ENCODE measurements at places on chromosomes 3 and 15.

GRCh38 chr3:45870099-45870498 is 16.2 kb upstream of the CCR9 start:
- DNase-seq, result peak; percentile 28

DNA sequence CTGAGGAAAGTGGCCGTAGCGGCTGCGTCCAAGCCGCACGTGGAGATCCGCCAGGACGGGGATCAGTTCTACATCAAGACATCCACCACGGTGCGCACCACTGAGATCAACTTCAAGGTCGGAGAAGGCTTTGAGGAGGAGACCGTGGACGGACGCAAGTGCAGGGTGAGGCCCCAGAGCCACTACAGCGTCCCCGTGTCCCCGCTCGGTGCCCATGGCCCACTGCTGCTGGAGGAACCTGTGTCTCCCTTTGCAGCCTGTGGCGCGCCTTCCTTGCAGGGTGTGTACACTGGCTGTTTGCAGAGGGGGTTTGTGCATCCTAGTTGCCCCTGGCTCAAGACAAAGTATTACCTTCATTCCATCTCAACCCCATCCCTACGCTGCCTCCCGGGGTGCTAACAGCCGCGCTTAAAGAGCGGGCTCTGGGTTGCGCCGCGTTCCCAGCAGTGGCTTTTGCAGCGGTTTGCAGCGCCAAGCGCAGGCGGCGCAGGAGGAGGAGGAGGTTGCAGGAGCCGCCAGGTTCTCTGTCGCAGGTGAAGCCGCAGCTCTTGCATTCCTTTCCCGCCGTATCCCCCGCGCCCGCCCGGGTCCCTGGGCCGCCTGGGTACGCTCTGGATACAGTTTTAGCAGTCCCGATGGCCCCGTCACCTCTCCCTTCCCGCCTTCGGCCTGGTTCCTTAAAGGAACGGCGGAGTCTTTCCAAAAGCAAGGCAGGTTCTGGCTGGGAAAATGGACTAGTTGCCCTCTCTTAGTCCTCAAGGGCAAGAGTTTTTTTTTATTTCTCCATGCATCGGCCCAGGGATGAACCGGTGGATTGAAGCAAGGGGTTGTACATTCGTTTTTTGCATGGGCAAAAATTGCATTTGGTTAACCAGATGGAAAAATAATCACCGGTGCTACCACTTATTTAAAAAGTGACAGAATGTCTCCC is 1.2 kb downstream of the CRABP1 start:
- DNase-seq, result no peak

- no peak for DNase-seq
Measured at GRCh38 chr3:135706758-135707375, 258.7 kb upstream of the PPP2R3A start.

- DNase-seq, result no peak
Measured at GRCh38 chr15:73746883-73747282, 6.3 kb downstream of the INSYN1 start.

- no peak for DNase-seq
Measured at GRCh38 chr3:169440926-169441325, 222.6 kb downstream of the MECOM start.

GRCh38 chr3:138441742-138442141 is 7.3 kb downstream of the ESYT3 start:
- no peak for DNase-seq

DNA sequence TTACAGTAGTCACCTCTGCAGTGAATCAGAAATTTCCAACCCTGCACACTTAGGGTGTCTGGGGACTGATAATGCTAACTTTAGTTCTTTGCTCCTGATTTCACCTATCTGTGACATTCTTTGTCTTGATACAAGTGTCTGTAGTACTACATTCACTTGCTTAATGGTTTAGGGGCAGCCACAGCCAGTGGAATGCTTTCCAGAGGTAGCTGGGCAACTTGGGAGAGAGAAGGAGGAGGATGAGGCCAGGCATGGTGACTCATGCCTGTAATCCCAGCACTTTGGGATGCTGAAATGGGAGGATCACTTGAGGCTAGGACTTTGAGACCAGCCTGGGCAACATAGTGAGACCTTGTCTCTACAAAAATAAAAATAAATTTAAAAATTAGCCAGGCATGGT is 8.5 kb downstream of the BAHD1 start:
- DNase-seq, result no peak

GRCh38 chr3:129633751-129634481 is 27.4 kb upstream of the PLXND1 start:
- no peak for DNase-seq

DNA sequence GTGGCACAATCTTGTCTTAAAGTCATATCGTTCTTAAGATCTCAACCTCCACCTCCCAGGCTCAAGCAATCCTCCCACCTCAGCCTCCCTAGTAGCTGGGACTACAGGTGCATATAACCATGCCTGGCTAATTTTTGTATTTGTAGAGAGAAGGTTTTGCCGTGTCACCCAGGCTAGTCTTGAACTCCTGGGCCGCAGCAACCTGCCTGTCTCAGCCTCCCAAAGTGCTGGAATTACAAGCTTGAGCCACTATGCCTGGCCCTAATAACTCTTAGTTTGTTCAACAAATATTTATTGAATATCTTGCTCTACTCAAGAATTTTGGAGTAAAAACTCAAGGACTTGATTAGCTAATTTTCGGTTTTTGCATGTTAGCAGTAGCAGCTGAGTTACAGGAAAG is 19.4 kb upstream of the EDEM1 start:
- no peak for DNase-seq

DNA sequence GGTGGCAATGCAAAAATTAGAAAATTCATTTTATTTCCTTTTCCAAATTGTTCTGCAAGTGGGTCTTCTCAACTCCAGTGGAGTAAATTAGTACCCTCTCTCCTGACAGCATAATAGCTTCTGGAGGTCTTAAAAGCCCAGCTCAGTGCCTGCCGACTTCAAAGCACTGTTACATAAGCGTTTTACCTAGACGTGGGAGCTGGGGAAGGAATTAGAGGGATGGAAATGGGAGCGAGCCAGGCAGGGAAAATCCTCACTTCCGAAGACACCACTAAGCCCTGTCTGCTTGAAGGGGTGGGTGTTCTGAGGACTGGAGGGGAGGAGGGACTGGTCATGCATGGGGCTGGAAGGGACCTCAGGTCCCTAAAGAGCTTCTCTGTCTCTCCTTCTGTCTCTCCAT is 77.2 kb upstream of the SLC6A1 start:
- DNase-seq, result no peak

DNA sequence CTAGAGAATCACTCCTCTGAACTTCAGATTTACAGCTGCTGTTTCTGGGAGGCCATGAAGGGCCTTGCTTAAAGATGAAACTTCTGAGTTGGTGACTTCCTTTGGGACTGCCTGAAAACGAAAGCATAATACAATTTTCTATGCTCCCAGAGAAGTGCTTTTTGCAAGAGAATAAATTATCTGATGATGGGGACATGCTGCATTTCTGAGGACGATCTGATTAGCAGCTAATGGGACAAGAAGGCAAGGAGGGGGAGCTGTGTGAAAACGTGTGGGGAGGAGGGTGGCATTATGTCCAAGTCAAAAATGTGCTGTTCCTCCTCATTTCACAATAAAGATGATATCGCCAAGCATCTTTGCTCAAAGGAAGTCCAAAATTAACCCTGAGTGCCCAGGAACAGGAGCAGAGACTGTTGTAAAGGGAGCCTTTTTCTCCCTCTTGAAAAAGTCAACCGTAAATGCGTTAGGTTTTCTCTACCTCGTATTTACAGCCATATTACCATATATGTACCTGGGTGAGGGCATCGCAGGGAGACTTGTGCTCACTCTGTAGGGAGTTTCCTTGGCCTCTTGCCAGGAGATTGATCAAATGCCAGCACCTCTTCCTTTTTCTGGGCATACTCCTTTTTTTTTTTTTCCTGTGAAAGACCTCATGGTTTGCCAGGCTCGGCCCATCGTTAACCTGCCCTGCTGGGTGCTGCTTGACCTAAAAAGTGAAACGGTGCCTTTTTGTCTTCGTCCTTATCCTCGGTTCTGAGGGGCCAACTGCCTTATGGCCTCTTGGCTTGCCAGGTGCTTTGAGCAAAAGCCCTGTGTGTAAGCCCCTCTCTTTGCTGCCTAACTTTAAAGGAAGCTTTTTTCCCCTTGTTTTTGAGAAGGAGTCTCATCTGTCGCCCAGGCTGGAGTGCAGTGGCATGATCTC is 11.5 kb downstream of the ITPR1 start:
- no peak for DNase-seq

GRCh38 chr3:34298653-34299052 is 500.2 kb downstream of the PDCD6IP start:
- DNase-seq, result no peak

DNA sequence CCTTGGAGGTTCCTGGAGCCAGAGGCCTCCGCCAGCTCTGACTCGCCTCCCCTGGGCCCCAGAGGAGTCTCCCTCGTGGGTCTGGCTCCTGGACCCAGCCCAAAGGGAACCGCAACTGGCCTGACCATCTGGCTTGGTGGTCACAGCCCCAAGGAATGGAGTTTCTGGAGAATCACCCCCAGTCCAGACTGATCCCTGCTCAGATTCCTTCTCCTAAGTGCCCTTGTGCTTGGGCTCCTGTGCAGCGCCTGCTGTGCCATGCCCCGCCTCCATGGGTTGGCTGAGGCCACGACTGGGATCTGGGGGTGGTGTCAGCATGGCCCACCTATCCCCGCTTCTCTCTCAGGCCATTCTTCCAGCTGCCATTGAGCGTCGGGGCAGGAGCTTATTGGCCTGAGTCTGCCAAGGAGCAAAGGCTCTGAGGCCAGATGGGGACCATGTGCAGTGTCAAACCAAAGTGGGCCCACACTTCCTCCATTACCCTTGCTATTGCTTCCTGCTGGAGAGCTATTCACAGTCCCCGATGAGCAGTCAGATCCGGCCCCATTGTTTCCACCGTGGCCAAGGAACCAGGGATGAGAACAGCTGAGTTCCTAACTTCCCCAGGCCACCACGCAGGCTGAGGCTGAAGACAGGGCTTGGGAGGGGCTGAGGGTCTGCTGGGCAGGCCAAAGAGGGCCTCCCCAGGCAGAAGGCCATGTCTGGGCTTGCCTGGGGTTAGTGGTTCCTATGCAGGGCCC is 19.0 kb downstream of the CSPG4 start:
- no peak for DNase-seq

DNA sequence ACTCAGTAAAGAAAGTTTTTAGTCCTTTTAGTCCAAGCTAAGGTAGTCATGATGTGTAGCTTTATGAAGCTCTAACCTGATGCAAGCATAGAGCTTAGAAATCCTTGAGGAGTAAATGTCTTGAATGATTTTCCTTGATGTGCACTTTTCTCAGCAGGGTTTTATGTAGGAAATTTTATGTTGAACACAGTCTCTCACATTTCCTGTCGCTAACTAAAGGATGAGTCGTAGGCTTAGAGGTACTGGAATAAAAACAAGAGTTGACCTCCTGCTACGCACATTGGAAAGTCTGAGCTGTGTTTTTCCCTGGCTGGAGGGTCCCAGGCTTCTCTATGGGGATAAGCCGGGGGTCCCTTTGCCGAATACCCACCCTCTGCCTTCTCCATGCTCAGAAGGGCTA is 34.7 kb upstream of the ZPLD1 start:
- no peak for DNase-seq

DNA sequence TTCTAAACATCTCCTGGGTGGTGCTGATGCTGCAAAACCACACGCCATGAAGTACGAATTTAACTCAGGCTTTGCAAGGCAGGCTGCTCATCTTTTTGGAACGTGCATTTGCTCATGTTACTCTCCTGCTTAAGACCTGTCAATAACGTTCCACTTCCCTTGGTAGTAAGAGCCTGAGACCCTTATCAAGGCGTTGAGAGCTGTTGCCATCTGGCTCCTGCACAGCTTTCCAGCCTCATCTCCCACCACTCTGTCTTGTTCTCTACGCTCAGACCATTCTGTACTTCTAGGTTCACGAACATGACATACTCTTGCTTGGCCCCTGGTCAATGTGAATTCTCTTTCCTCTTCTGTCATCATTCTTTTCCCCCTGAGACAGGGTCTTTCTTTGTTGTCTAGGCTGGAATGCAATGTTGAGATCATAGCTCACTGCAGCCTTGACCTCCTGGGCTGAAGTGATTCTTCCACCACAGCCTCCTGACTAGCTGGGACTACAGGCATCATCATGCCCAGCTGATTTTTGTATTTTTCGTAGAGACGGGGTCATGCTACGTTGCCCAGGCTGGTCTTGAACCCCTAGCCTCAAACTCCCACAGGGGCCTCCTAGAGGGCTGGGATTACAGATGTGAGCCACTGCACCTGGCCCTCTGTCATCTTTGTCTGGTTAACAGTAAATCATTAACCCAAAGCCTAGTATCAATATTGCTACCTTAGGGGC is 202.8 kb downstream of the CADPS start:
- DNase-seq, result no peak

DNA sequence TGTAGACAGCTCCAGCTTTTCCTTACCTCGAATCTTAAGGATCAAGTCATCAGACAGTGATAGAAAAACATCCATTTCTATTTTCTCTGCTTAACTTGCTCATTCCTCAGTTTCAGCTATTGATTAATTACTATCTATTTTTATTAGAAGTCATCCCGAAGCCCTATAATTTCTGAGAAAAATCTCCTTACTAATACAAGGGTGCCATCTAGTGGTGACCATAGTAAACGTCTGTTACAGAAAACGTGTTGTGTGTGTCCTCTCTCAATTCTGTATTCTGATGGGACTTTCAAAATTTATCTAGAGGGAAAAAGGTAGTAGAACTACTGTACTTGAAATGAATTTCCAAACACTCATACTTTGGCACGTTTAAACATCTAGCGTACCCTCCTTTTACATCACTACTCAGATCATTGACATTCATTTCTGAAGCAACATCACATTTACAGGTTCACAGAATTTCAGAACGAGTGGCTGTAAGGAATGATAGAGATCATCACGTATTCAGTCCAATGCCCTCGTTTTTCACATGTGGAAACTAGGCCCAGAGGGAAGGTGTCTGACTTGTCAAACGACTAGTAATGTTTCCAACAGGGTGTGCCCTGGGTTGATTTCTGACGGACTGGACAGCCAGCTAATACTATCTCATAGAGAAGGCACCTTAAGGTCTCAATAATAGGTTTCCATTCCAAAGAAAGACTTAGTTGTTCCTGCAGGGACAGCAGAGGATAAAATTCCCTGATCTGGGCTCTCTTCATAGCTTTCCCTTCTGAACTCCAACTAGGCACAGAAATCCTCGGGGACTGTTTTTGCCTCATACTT is 25.6 kb downstream of the HACD2 start:
- no peak for DNase-seq

DNA sequence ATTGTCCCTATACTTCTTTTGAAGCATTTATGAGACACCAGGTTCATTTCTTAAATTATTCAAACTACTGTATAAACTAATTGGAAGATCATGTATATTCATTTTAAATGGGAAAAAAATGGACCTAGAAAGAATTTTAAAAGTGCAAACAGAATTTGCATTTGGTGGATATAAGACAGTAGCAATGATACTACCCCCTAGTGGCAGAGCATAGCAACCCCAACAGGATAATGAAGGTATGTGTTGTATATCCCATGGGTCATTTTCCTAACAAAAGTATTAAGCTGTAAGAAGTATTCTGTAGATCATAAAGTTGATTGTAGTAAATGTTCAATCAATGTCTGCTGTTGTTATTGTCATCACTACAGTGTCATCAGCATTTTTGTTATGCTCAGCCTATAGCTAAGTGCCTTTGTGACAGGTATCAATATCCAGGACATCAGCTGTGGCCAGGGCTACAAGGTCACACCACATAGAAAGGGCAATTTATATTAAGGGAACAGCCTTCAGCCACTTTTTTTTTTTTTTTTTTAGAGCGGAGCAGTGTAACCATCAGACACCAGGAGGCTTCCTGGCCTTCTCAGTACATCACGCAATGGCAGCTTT is 175.8 kb downstream of the FOXB1 start:
- no peak for DNase-seq

Measured in stimulated activated CD8-positive, alpha-beta memory T cell treated with anti-CD3 and anti-CD28 coated beads, Interleukin-7, amount 100 ng/mL, for 1 hour (primary cell).